Stimulated activated CD4-positive, alpha-beta T cell treated with anti-CD3 and anti-CD28 coated beads, Interleukin-2, amount 100 ng/mL, for 48 hours (primary cell): ENCODE measurements at places on chromosomes 7 and 10.

DNA sequence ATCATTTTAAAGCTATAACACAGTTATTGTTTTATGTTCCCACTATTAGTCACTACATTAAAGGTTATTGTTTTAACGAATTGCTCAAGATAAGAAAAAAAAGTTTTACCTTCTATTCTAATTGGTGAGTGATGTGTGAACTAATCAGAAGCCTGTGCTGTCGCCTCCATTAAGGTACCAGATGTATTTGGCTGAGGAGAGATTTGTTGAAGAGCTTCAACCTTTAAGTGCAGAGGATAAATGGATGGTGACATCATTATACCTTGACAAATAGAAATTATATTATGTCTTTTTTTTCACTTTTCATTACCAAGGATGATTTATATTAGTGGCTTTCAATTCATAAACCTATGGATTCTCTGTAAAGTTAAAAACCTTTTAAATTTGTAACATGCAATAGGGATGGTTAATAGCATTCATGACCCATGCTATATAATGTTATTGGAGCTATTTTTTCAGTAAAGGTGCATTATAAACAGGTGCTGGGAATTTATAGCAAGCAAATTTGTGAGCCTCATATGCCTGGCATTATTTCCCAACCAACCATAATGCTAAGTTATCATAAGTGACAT is 97.0 kb upstream of the NPVF start:
- DNase-seq, result no peak

DNA sequence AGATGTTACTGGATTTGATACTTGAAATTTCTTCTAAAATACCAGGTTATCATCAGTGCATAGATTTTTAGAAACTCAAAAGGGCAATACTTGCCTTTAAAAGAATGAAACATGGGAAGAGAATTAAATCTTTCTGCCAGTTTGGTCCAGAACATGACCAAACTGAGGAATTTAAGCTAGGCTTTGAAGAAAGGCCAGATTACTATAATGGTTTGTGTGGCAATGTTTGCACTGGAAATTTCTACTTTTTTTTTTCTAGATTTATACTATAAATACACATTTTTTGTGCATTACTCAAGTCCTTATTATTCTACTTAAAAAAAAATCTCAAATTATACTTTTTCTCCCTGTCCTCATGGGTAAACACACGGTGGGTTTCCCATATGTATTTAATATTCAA is 9.2 kb downstream of the MKX start:
- DNase-seq, result no peak

- DNase-seq, result no peak
Observed at GRCh38 chr10:21069278-21069677, 172.2 kb upstream of the NEBL start.

DNA sequence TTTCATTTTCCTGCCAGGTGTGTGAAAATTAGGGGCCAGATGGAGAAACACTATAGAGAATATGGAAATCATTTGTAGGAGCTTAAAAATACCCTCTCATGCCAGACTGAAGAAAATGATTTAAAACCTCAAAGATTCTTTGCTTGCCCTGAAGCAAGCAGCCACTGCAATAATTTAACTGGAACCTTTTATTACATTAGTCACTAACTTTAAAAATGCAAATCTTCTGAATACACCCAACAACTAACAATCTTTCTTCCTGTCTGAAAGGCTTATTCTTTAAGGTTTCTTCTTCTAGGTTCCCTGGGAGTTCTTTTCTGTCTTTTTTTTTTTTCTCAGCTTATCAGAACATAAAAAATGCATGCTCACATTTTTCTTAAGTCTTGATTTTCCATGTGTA is 238.5 kb upstream of the KMT2E start:
- no peak for DNase-seq

DNA sequence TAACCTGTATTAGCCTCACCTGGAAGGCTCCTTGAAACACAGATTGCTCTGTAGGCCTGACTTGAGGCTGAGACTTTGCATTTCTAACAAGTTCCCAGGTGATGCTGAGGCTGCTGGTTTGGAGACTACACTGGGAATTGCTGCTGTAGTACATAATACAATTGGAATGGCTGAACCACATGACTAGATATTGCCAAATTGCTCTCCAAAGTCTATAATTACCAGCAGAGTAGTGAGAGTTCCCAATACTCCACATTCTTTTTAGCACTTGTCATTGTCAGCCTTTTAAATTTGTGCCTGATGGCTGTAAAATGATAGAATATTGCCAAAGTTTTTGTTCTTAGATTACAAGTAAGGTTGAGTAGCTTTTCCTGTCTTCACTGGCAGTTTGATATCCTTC is 39.9 kb downstream of the PLEKHA8 start:
- no peak for DNase-seq

- no peak for DNase-seq
Observed at GRCh38 chr10:78210548-78210947, 176.9 kb downstream of the RPS24 start.

- no peak for DNase-seq
Observed at GRCh38 chr7:85883-86515, 106.4 kb upstream of the FAM20C start.

DNA sequence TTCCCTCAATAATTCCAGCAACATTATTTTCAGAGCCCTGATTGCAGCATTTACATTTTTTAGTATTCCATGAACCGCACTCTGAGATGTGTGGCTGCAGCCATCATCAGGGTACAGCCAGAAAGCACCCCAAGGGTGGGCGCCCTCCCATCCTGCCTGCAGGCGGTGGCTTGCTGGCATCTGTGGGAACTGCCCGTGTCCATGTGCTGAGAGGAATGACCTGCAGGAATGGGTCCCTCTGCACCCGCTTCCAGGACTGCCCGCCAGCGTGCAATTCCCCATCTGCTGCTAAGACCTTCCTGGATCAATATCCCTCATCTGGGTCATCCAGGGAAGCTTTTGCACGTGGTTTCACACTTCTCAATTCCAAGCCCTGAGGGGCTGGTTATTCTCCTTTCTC is 32.8 kb upstream of the NUB1 start:
- no peak for DNase-seq

GRCh38 chr10:104109908-104110662 is 11.9 kb upstream of the SFR1 start:
- DNase-seq, result no peak

- DNase-seq, result no peak
Observed at GRCh38 chr10:53977267-53977666, 823.8 kb downstream of the PCDH15 start.

DNA sequence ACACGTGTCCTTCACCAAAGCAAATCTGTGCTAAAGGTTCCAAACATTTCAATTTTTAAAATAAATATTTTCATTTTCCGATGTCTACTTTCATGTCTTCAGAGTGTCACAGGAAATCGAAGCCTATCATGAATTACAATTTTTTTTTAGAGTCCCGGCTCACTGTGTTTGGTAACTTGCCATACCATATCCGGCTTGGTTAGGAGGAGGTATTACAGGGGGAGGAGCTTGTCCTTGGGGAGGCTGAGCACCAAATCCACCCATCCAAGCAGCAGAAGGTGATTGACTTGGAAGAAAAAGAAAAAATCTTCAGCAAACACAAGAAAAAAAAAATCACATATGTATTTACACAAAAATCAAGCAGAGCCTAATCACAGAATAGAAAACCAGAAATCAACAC is 21.3 kb downstream of the TIAL1 start:
- no peak for DNase-seq

DNA sequence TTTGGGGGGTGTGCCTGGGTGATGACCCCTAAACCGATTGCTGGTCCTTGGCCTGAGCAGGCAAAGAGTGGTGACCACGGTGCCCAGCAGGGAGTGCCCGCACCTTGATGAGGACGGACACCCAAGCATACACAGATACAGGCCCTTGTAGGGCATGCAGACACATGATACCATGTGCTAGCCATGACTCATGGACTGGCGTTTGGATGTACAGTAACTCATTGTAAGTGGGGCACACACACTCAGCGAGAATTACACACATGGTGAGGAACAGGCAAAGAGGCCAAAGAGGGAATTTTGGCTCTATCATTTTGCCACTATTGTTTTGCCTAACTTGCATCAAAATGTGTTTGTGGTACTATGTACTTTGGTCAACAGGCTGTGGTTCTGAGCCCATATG is 24.1 kb downstream of the KAZALD1 start:
- DNase-seq, result no peak

DNA sequence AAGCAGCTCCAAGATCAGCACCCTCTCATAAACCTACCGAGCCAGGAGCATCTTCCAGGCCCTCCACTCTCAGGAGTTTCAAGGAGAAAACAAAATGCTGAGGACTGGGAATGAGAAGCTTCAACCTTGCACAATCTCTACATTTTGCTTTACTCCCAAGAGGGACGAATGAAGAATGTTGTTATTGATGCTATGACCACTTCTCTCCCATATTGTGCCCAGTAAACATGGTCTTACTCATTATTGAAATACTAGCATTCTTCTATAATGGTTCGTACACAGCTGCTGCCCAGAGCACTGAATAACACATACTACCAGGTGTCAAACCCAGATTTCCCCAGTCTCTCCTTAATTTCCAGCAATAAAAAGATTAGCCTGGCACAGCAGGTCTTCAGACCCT is 63.4 kb upstream of the BET1 start:
- DNase-seq, result no peak

DNA sequence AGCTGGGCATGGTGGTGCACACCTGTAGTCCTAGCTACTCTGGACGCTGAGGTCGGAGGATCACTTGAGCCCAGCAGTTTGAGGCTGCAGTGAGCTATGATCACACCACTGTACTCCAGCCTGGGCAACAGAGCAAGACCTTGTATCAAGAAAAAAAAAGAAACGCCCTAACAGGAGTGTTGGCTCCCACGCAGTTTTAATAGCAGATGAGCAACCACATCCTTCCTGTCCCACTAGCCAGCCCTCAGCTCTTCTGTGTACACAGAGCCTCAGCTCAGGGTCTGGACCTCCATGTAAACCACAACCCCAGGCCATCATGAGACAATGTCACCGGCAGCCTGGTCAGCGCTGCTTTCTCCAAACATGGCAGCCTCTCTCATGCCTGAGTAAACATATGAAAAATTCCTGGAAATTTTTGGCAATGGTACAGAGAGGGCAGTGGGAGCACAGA is 108.2 kb downstream of the PIP4K2A start:
- DNase-seq, result no peak

DNA sequence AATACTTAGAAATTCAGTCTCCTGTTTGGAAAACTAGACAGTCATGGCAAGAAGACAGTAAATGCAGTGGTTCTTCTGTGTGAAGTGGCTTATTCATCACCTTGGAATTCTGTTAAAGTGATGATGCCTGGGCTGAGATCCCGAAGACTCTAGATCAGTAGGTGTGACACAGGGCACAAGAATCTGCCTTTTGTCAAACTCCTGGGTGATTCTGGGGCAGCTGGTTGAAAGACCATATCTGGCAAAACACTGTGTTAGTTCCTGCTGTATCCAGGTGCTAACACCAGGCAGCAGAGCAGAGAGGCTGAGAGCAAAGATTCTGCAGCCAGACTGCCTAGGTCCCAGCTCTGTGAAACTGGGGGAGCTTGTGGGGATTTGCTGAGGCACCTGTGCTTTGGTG is 26.5 kb downstream of the MRC1 start:
- DNase-seq, result no peak

DNA sequence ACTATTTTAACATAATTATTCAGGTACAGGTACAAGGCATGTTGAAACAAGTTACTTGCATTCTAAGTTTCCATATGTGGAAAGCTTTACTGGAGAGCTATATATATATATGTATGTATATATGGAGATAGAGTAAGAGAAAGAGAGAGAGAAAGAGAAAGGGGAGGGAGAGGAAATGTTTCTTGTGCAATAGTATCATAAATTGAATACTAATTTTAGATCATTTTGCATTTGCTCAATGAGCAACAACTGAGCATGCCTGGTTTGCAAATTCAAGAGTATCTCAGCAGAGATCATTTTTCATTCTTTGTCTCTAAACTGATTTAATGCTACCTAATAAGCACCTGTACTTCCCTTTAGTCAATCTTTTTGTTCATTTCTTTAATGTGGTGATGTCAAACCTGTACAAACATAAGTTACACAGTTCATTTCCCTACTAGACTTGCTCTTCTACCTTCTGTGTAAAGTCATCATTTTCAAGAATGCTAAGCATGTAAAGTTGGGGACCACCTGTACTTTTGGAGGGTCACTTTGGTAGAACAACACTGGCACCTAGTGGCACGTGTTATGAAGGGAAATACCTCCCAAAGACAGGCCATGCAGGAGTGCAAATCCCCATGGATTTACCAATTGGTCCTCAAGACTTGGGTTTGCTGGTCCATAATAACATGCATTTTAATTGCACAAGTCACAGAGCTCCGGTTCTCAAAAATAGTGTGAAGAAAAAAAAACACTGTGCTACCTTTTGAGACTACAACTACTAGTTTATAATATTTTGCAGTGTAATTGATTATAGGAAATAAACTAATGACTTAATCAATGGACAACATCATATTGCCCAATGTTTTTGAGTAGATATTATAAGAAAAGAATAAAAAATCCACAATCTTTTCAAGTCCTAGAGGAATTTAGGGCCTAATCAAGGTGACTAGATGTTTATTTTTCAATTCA is 431.2 kb upstream of the IGFBP3 start:
- no peak for DNase-seq

DNA sequence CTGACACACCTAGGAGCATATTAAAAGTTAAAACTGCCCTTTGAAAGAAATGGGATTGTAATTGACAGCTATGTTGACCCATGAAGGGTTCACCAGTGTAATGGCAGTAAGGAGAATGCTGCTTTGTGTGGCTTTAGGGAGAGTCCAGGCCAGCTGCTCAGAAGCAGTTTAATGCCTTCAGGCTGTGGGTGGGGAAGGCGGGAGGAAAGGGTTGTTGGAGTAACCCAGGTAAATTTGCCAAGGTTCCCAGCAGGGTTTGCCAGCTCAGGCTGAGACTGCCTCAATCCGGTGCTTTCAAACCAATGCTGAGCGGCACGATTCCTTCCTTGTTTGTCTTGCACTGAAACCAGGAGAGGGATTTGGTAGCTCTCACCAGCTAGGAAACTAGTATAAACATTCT is 637.2 kb downstream of the INHBA start:
- DNase-seq, result no peak
